ENCODE measurements at places on chromosomes 3 and 15. TPM values are rescaled to one million over a fixed set of nuclear protein-coding genes. Genes with fewer than 3 reads are reported as not detected.

DNA sequence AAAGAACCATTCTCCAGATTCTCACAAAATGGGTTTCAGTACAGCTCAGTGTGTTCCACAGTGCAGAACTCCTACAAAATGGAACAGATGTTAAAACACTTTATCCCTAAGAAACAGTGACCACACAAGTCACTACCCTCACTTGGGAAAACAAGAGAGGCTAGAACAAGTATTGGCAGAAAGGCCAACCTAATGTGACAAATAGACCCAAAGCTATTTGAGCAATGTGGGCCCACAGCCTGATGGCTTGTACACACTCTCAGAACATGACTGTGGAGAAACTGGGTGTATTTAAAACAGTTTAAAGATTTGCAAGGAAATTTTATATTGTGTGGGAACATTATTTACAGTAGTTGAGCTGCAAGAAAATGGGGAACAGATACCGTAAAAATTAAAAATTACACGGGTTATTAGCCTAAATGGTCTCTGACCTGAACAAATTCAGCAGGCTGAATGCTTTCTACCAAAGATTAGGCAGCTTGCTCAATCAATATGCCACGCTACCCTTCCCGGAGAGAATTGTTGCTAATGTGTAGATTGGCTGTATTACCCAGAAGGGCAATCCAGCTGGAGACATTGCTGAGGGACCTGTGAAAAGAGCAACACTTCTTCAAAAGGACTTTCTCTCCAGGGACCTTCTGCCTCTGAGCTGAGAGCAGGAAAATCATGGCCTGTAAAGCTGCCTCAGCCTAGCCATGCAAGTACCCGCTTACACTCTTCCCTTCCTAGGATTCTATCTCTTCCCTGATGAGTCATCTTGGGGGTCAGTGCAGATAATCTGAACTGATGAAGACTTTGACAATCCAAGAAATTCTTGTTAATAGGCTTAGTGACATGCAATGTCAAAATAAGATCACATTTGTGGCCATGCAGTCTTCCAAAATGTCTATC lies 97.1 kb downstream of the STRIT1 start:
- no peaks in the 10 kb centered on the region for H3K36me3 ChIP-seq
- H3K27me3 ChIP-seq = no peaks in the 10 kb centered on the region
- H3K4me1 ChIP-seq = no peaks in the 10 kb centered on the region
- no peak overlapping the region for H3K27ac ChIP-seq

- H3K27ac ChIP-seq = no peak overlapping the region
- no peaks in the 10 kb centered on the region for H3K27me3 ChIP-seq
- H3K4me1 ChIP-seq = no peaks in the 10 kb centered on the region
These were observed 186.4 kb downstream of the ADAMTS9 start for GRCh38 chr3:64501298-64501906.

- no peaks in the 10 kb centered on the region for H3K36me3 ChIP-seq
- peaks cover 2% of the 10 kb centered on the region for H3K4me1 ChIP-seq
- no peak overlapping the region for H3K4me3 ChIP-seq
- no peak overlapping the region for H3K27ac ChIP-seq
- peak; percentile 28 for DNase-seq
These were observed 334.0 kb upstream of the NR2F2 start for GRCh38 chr15:95996494-95996893.

- H3K27ac ChIP-seq = no peak overlapping the region
- no peaks in the 10 kb centered on the region for H3K4me1 ChIP-seq
- no peaks in the 10 kb centered on the region for H3K36me3 ChIP-seq
- no peak overlapping the region for H3K4me3 ChIP-seq
- DNase-seq = no peak
- no peaks in the 10 kb centered on the region for H3K27me3 ChIP-seq
These were observed 68.2 kb downstream of the POLQ start for GRCh38 chr3:121477589-121477988.

DNA sequence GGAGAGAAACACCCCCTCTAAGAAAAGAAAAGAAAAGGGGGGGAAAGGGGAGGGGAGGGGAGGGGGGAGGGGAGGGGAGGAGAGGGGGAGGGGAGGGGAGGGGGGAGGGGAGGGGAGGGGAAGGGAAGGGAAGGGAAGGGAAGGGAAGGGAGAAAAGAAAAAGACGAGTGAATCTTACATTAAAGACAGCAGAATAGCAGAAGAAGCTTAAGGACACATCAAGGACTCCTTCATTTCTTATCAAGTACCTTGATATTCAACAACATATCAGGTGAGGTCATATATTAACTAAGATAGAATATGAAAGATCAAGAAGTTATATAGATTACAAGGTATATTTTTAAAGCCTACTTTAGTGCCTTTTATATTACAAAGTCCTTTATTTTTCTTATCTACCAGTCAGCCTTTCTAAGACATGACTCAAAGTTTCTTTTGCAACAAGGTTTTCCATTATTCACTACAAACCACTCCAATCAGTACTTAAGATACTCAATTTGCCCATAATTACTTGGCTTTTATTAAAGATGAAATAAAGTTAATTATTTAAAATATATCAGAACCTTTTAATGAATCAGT lies 17.7 kb upstream of the AADAC start:
- H3K4me3 ChIP-seq = no peak overlapping the region
- H3K4me1 ChIP-seq = no peaks in the 10 kb centered on the region
- no peak for DNase-seq

DNA sequence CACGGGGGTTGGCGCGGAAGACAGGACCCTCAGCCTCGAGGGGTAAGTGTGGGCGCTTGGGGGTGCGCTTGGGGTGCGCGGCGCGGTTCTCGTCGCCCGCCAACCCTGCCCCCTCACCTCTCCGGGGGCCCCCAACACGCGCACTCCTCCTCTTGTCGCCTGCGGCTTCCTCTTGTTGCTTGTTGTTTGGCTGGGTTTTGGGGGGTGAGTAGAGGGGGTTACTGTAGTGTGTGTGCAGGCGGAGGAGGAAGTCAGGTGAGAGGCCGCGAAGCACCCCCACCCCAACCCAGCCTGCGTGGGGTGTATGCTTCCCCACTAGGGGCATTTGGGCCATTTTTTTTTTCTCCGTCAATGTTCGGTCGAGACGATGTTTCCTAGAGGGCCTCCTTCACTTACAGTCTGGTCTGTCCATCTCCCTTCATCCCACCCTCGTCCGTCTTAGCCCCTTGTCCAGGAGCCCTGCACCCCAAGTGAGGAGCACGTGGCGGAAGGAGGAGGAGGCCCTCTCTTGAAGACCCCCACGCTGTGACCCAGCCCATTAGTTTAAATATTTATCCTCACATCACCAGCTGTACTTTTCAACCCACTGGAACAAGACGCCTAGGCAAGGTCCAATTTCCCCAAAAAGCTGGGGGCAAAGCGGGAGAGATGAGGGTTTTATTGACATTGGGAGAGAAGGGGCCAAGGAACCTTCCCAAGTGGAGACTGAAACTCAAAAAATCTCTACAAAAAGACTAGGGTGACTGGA lies 20.4 kb upstream of the SATB1 start:
- no peaks in the 10 kb centered on the region for H3K27me3 ChIP-seq
- H3K4me3 ChIP-seq = peak overlapping the region; percentile 70
- H3K4me1 ChIP-seq = peaks cover 24% of the 10 kb centered on the region
- DNase-seq = peak; percentile 87

GRCh38 chr3:175476489-175476888 lies 617.4 kb downstream of the NAALADL2 start:
- H3K4me1 ChIP-seq = no peaks in the 10 kb centered on the region
- no peak overlapping the region for H3K27ac ChIP-seq
- no peaks in the 10 kb centered on the region for H3K36me3 ChIP-seq
- no peaks in the 10 kb centered on the region for H3K27me3 ChIP-seq
- DNase-seq = no peak
- no peak overlapping the region for H3K4me3 ChIP-seq

DNA sequence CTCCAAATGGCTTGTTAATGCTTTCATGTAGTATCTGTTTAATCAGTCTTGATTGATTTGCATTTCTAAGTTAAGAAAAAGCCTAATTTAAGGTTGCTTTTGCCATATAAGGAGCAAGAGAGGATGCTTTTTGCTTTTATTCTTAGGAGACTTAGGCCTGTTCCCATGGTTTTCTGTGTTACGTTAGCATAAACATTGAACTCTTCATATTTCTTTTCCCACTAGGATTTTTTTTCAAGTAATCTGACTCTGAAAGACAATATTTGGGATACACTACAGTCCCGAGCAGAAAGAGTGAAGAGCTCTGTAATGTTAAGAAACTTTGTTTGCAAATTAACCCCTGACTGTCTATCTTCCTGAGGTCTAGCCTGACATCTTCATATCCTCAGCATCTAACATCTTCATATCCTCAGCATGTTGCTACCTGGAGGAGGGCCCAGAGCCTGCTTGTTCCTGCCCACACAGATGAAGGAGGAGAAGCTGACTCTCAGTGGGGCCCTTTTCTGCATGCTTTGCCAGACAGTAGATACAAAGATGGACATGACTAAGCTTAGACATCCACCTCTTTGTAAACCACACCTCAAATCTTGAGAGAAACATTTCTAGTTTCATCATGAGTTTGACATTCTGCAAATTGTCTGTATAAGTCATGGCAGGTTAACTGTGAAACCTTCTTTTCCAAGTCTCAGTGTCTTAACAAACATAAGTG lies 86.2 kb upstream of the COL6A5 start:
- H3K27me3 ChIP-seq = no peaks in the 10 kb centered on the region
- no peak overlapping the region for H3K27ac ChIP-seq
- H3K4me3 ChIP-seq = no peak overlapping the region
- H3K36me3 ChIP-seq = no peaks in the 10 kb centered on the region

GRCh38 chr3:129278966-129279906 lies 566 bp downstream of the HMCES start:
- DNase-seq = peak; percentile 19
- no peaks in the 10 kb centered on the region for H3K27me3 ChIP-seq

GRCh38 chr3:169387751-169388696 lies 275.5 kb downstream of the MECOM start:
- H3K4me1 ChIP-seq = no peaks in the 10 kb centered on the region
- H3K36me3 ChIP-seq = no peaks in the 10 kb centered on the region
- peaks cover 4% of the 10 kb centered on the region for H3K27me3 ChIP-seq
- H3K4me3 ChIP-seq = no peak overlapping the region
- DNase-seq = no peak
- no peak overlapping the region for H3K27ac ChIP-seq

DNA sequence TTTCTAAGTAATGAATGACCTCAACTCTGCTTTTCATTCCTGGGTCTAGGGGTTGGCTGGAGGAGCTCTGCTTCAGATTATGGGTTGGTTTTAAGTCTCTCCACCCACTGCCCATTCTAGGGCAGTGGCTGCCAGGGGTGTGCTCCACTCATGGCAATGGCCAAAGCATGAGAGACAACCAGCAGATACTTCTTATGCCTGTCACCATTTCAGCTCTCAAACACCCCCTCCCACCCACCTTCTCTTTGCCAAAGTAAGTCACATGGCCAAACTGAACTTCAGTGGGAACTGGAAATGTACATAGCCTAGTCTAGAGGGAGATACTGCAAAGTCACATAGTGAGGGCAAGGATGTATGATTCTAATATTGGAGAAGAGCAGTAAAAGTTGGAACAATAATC lies 285.3 kb downstream of the RPLP1 start:
- no peaks in the 10 kb centered on the region for H3K4me1 ChIP-seq
- H3K36me3 ChIP-seq = no peaks in the 10 kb centered on the region
- no peak for DNase-seq
- no peak overlapping the region for H3K27ac ChIP-seq
- no peak overlapping the region for H3K4me3 ChIP-seq
- no peaks in the 10 kb centered on the region for H3K27me3 ChIP-seq

DNA sequence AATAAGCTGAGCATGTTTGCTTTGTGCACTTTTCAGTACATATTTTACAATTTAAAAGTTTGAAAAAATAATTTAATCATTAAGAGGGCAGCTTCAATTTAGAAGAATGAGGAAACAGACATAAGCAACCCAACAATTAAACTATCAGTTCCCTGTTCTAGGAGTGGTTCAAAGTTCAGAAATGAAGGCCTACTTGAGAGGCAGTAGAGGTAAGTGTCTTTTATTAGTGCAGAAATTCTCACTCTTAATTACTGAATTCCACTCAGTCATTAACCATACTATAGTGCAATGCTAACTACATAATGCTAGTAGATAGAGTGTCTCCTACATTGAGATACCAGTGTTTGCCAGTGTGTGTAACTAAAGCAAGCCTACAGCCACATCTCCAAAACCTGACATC lies 73.1 kb downstream of the TNIK start:
- no peak overlapping the region for H3K27ac ChIP-seq
- DNase-seq = no peak
- peaks cover 9% of the 10 kb centered on the region for H3K4me1 ChIP-seq
- H3K36me3 ChIP-seq = peaks cover 4% of the 10 kb centered on the region

DNA sequence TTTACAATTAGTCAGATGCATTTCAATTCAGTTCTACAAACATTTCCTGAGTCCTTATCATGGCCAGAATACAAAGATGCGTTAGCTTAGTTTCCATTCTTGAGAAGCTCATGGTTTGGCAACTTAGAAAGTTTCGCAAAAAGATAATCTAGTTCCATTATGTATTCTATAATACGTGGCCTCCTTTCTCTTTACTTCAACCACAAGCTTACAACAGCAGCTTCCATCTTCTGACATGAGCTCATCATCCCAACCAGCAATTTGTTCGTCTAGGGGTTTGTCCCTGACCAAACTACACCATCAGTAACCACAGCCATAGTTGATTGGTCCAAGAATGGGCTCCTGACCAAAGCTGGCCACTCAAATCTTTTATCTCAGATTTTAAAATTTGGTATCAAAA lies 267.6 kb upstream of the TBC1D5 start:
- H3K27me3 ChIP-seq = no peaks in the 10 kb centered on the region
- no peak overlapping the region for H3K4me3 ChIP-seq
- no peaks in the 10 kb centered on the region for H3K36me3 ChIP-seq
- no peak for DNase-seq

The CPLX3 gene
- total RNA-seq = 0.16 TPM

The SLC28A1 gene
- not detected for total RNA-seq

The THAP10 gene
- total RNA-seq = not detected

- no peak overlapping the region for H3K4me3 ChIP-seq
- no peaks in the 10 kb centered on the region for H3K4me1 ChIP-seq
- DNase-seq = no peak
- no peak overlapping the region for H3K27ac ChIP-seq
- H3K36me3 ChIP-seq = peaks cover 6% of the 10 kb centered on the region
These were observed 50.8 kb downstream of the CCDC191 start for GRCh38 chr3:114005481-114005880.

DNA sequence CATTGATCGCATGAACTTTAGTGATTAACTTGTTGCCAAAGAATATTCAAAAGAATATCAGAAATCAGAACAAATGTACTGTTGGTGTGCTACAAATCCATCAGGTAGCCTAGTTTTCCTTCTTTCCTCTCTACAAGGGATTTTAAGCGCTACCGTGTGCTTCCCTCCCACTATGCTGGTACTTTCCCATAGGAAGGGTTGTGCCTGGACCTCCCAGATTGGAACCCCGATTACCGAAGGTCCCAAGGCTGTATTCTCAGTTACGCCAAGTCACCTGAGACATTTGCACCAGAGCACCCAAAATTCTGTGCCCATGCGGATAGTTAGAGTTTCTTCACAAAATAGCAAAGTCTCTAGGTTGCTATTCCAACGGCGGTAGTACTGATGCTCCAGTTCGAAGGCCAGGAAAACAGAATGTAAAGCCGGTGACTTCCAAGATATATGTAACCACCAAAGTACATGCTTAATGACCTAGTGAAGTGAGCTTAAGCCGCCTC lies 23.4 kb upstream of the GATM start:
- peak overlapping the region; percentile 72 for H3K27ac ChIP-seq
- no peaks in the 10 kb centered on the region for H3K27me3 ChIP-seq
- peaks cover 16% of the 10 kb centered on the region for H3K36me3 ChIP-seq
- DNase-seq = peak; percentile 3

GRCh38 chr3:97810779-97811390 lies 10.9 kb upstream of the CRYBG3 start:
- no peak overlapping the region for H3K27ac ChIP-seq
- peaks cover 4% of the 10 kb centered on the region for H3K4me1 ChIP-seq
- no peak for DNase-seq
- H3K36me3 ChIP-seq = no peaks in the 10 kb centered on the region

The ARNT2 gene
- not detected for total RNA-seq

Data from CD4-positive, alpha-beta T cell (primary cell).